ENCODE measurements at places on chromosomes 5 and 9.

DNA sequence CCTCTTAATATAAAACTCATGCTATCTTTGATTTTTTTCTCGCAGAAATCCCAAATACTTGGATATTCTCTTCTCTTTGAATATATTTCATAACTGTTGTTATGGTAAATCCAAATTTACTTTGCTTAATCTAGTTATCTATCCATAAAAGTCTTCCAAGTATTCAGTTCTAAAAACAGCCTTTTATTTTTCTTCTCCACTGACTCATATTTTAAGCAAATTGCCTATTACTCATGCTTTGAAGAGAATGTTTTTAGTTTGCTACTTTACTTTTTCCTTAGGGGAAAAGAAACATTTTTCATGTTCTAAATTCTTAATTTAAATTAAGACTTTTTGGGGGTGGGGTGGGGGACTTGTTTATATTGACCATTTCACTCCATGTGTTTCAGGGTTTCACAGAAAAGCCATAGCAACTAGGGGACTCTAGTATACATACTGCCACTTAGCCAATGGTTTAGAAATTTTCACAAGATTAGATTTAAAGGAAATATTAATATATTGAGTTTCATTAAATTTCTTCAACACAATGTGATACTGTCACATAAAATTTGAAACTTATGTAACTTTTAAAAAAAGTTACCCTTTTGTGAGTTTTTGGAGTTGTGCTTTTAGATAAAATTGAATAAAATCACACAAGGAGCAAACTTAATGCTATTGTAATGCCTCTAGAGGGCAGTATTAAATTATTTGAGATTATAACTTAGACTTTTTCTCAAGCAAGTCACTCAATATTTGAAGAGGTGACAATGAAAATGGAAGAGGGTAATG lies 545.8 kb upstream of the ARRDC3 start:
- no peak for DNase-seq

DNA sequence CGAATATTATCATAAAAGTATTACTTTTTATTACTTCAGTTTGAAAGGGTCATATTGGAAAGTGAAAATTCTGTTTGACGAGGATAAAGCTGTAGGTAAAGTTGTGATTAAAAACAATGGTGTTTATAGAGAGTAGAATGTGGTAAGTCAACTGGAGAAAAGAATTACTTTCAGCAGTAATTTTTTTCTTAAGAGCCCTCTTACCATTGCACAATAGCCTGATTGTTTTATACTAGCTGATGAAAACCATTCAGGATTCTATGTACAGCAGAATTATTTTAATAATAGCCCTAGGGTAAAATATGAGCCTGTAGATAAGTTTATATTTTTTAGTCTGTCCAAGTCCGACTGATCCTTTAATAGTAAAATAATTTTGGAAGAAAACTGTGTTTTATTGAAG lies 16.6 kb downstream of the CDC42SE2 start:
- DNase-seq, result no peak

DNA sequence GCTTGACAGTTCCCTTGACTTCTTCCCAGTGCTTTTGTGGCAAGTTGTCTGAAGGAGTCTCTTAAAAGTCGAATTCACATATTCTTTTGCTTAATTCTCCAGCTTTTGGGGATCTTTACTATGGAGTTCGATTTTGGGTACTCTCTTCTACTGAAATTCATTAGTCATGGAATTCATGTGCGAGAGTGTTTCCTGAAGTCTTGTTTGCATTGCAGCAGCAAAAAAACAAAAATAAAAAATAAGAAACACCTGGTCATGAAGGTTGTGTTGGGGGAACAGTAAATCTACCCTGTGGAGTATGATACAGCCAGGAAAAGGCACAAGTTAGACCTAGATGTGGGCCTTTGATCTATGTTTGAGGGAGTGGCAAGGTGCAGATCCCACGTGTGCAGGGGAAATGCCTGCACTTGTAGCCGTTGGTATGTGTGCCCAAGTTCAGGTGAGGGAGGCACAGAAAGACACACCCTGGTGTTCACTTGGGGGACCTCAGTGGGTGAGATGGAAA lies 55.2 kb downstream of the CFAP77 start:
- no peak for DNase-seq

- no peak for DNase-seq
Measured at GRCh38 chr5:14174230-14174636, 31.1 kb downstream of the TRIO start.

- no peak for DNase-seq
Measured at GRCh38 chr5:75199071-75199470, 37.6 kb downstream of the ANKRD31 start.

DNA sequence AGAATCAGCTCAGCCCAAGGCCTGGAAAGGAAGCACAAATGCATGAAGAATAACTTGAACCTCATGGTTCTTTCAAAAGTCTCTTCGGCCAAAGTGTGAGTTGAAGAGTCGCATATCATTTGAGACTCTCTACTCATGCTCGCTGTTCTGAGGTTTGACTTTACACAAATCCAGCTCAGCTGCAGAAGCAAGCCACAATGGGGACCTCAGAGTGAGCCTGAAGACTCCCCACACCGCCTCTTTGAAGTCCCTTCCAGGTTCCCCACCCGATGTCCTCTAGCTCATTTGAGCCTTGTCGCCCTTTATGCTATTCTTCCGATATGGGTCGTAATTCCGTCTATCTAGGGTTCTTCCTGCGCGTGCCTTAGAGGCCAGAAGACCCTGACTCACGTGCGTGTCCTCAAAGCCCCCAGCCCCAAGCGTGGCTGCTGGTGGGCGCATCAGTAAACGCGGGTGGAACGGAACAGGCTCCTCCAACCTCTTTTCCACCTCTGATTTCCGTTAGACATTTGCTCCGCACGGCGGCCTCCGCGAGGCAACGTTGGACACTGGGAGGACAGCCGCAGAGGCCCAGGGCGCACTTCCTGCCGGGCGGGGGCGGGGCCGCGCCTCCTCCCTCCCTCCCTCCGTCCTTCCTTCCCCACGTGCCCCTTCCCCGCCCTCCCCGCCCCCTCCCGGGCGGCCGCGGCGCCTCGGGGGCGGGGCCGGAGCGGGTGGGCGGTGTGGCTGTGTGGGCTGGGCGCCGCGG lies at the start of gene SNX30:
Gene SNX30 (plus strand): TSS at position 745 of the 748 bp plus-strand sequence. CDS start 242 bp downstream, outside the sequence.
- DNase-seq, result peak; percentile 86

- DNase-seq, result no peak
Measured at GRCh38 chr9:132099741-132100407, 20.2 kb upstream of the MED27 start.

DNA sequence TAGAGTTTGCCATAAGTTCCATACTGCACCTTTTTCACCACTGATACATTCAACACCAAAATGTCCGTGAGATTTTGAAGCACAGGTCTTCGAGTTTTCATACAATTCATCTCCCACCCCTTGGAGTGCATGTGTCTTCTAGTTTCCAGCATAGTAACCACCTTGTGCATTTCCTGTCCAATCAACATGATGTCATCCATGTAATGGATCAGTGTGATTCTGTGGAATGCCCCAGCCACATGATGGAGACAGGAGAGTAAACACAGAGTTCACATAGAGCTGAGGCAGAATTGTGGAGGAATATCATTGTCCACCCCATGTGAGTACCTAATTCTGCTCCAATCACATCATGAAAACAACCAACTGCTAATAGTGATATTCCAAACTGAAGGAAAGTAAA lies 441.5 kb upstream of the CDH6 start:
- no peak for DNase-seq

DNA sequence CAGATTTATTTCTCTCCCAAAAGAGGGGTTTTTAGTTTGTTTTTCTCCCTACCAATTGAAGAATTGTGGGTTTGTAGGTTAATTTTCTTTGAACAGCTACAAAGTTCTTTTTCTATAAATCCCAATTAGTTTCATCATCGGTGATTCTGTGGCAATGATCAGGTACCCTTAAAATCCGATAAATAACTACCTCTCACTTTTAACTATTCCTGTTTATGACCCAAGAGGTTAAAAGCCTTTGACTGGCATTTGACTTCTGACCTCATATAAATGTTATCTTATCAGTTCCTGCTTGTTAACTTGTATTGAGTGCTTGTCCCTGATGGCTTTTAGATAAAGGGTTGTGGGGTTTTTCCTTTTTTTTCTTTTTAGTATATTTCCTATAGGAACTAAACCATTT lies 124.4 kb upstream of the TMEM161B start:
- peak; percentile 40 for DNase-seq

DNA sequence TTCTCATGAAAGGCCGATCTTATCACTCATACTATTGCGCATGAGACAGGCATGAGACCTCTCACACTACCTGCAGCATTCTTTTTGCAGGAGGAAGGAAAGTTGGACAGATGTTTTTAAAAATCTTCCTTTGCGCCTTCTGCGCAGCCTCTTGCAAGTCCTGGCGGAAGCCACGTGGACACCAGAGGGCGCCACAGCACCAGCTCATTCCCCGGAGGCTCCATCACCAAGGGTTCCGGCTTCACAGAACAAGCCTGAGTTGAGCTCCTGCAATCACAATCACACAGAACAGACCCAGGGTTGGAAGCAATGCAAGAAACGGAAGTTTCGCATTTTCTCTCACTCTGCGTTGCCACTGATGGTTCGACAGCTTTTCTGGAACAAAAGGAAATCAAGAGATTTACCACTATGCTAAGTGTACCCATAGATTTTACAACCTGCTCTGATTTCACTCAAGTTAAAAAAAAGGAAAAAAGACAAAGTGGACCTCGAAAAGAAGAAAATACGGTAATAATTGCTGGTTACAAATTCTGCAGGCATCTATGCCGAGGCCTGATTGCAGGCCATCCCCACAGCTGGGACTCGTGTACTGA lies 304.7 kb upstream of the MSX2 start:
- DNase-seq, result peak; percentile 91

- no peak for DNase-seq
Measured at GRCh38 chr5:105475401-105475800, 1912.8 kb upstream of the NUDT12 start.

DNA sequence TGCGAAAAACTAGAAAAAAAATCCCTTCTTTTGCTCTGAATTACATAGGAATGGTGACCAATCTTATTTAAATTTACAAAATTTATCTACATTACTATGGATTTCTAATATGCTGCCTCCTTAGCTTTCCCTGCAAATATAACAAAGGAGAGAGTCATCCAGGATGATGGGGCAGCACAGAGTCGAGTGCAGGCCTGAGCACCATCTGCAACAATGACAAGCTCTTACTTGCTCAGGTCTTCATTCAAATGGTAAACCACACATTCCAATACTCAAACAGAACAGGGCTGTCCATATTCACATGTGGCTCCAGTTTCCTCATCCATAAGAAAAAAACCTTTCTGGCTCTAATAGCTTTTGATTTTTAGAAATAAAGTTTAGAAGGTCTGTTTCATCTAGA lies 33.5 kb upstream of the ZNF354B start:
- DNase-seq, result no peak

DNA sequence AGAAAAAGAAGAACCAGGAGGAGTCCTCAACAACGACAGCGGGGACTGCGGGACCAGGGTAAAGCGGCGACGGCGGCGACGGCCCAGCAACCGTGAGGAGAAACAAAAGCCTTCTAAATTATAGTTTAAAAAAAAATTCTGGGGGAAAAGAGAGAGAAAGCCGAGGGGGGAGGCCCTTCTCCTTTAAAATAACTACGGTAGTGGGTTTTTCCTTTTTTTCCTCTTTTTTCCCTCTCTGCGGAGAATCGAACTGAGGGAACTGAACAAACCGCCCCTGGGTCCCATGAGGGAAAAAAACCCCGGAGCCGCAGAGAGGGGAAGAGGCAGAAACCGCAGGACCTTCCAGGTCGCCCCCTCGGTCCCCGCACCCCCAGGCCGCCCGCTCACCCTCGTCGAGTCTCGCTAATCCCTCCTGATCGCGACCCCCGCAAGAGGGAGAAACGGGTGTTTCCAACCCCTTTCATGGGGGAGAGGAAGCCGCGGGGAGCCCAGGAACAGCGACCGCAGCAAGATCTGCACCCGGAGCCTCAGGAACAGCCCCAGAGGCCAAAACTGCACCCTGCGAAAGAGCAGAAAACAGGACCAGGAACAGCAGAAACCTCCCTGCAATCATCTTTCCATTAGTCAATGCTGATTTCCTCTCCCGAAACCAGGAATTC lies 453 bp downstream of the CPEB4 start:
- DNase-seq, result no peak

DNA sequence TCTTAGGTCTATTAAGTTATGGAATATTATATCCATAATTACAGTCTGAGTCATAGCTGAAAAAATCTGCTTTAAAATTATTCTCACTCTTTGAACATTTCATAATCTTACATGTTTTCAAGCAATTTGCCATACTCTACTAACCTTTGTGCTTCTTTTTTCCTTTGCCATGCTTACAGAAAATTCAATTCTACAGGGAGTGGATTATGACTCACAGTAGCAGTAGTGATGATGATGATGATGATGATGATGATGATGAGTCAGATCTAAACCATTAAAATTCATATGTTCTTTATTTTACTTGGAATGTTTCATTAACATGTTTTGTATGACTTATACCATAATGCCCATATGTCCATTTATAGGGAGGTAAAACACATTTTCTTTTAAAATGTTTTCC lies 207.1 kb downstream of the VPS13A start:
- DNase-seq, result no peak

DNA sequence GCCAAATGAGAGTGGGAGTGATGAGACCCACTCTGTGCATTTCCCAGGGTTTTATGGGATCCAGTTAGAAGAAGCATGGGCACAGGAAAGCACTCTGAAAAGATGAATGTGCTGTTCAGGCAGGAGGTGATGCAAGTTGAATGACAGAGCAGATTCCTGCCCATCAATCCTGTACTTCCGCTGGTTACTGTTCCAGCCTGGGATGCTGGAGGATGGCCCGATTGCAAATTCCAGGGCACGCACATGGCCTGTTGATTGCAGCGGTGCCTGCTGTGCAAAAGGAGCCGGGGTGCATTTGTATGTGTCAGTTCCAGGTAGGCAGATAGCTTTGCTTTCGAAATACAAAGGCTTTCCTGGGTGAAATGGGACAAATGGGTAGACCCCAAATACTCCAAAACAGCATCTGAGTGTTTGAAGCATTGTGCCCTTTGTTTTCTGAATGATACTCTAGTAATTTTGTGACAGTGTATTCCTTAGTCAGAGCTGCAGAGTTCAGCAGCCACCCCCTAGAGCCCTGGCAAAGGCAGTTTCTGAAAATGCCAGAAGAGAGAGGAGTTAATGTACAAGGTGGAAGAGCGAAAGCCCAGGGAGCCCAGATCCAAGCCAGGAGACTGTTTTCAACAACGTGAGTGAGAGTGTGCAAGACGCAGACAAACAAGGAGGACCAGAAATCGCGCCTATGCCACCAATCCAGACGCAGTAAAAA lies 454.2 kb upstream of the CLINT1 start:
- no peak for DNase-seq

- DNase-seq, result no peak
Measured at GRCh38 chr5:137401946-137402345, 97.2 kb downstream of the SPOCK1 start.

DNA sequence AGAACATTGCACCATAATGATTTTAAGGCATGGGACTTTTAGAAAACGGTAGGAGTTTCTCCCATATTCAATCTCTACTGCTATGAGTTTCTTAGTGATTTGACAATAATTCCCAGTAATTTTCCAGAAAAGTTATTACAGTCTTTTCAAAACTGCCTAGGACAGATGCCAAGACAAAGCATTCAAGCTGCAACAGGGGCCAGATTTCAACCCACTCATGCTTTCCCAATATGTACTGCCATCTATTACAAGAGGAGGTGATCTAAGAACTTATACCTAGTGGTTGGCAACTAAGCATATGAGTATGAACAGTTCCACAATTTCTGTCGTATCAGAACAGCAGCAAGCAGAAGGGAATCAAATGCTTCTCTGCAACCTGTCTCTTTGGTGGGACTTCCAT lies 95.1 kb upstream of the TMED7 start:
- no peak for DNase-seq
